ENCODE measurements at places on chromosomes 1 and 21. TPM values are rescaled to one million over a fixed set of nuclear protein-coding genes. Genes with fewer than 3 reads are reported as not detected.

- H3K4me3 ChIP-seq: no peak overlapping the region
- no peak overlapping the region for H3K27ac ChIP-seq
- H3K4me1 ChIP-seq: no peaks in the 10 kb centered on the region
- H3K36me3 ChIP-seq: peaks cover 3% of the 10 kb centered on the region
Measured at GRCh38 chr1:90989302-90989701, 32.5 kb downstream of the ZNF644 start.

DNA sequence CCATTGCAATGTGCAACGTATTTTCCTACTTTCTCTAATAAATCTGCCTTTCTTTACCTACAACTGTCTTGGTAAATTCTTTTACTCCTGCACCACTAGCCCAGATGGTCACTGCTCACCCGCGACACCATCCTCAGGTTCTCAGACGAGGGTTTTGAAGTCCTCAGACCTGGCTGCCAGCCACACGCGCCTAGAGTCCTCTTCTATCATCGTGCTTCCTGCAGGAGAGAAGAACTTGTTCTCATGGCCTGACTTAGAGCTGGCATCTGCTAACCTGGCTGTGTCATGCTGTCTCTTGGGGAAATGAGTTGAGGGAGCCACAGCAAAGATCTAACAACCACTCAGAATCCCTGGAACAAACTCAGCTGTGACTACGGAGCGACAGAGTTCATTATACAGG, 30.3 kb upstream of the PGBD5 start:
- H3K27ac ChIP-seq: no peak overlapping the region
- DNase-seq: no peak
- H3K27me3 ChIP-seq: no peaks in the 10 kb centered on the region
- no peak overlapping the region for H3K4me3 ChIP-seq
- H3K4me1 ChIP-seq: no peaks in the 10 kb centered on the region

CLCA4 gene
- polyA plus RNA-seq: 0.16 TPM

- H3K36me3 ChIP-seq: no peaks in the 10 kb centered on the region
- no peak overlapping the region for H3K4me3 ChIP-seq
- H3K27me3 ChIP-seq: no peaks in the 10 kb centered on the region
Measured at GRCh38 chr1:206429421-206429820, 40.9 kb upstream of the IKBKE start.

GRCh38 chr21:15134701-15135470, 70.1 kb upstream of the NRIP1 start:
- no peaks in the 10 kb centered on the region for H3K36me3 ChIP-seq
- H3K27me3 ChIP-seq: no peaks in the 10 kb centered on the region
- DNase-seq: no peak
- no peaks in the 10 kb centered on the region for H3K4me1 ChIP-seq
- no peak overlapping the region for H3K27ac ChIP-seq
- H3K4me3 ChIP-seq: no peak overlapping the region

- H3K4me1 ChIP-seq: no peaks in the 10 kb centered on the region
- no peak overlapping the region for H3K4me3 ChIP-seq
- no peaks in the 10 kb centered on the region for H3K27me3 ChIP-seq
- peaks cover 18% of the 10 kb centered on the region for H3K36me3 ChIP-seq
- DNase-seq: no peak
Measured at GRCh38 chr1:159023723-159024122, 14.0 kb downstream of the IFI16 start.

DNA sequence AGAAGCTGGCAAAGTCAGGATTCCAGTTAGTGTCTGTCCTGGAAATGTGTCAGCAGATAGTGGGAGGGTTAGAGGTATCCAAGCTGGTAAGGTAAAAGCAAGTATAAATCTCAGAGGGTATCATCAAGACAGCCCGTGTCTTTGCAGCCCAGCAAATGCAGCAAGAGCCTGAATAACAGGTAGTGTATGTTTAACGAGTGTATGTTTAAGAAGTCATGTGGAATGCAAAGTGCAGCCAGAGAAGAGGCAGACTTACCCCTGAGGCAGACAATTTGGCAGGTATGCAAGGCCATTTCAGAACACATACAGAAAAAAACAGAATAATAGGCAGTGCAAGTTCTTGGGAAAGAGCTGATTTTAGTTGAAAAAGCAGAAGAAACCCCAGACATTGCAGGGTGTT, 411.0 kb upstream of the NEGR1 start:
- no peak for DNase-seq
- H3K27ac ChIP-seq: no peak overlapping the region
- H3K4me1 ChIP-seq: no peaks in the 10 kb centered on the region
- H3K27me3 ChIP-seq: no peaks in the 10 kb centered on the region
- H3K4me3 ChIP-seq: no peak overlapping the region

Data from lung (tissue), 17 donors.